Amygdala (tissue), 56 donors: ENCODE measurements at places on chromosomes 2 and 18.

GRCh38 chr2:44951714-44952113 lies 10.2 kb downstream of the SIX3 start:
- DNase-seq = no peak

GRCh38 chr2:148969659-148970061 lies 68.8 kb upstream of the LYPD6B start:
- no peak for DNase-seq

DNA sequence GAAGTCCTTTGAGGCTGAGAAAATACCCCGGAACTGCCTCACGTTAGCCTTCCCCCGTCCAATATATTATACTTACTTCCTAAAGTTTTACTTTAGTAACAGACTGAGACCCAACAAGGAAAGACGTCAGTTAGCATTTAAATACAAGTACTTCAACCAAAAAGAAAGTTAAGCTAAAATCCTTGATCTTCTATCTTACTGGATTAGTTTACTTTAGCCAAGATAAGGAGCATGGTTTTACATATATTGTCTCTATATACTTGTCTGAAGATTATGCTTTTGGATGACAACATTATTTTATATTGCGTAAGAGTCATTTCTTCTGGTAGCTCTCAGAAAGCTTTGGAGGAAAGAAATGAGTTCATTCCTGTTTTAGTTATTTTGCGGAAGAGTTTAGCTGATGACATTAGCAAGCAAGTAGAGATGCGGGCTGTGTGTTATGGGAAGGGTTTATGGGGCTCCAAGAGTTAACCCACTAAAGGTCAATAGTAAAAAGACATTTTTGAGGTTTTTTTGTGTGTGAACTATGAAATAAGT lies 532.9 kb downstream of the ZNF516 start:
- DNase-seq = no peak

DNA sequence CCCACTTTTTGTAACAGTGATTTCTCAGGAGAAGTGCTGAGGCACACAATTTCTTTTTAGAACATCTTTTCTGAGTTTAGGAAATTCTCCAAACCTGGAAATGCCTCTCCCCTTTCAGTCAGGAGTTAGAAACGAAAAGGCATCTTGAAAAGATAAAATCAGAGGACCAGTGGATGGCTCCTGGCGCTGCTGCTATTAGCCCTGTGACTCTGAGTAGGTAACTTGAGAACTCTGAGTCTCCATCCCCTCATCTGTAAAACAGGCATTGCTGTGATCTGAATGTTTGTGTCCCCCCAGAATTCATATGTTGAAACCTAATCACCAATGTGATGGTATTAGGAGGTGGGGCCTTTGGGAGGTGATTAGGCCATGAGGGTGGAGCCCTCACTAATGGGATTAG lies 50.2 kb downstream of the EHD3 start:
- DNase-seq = no peak

DNA sequence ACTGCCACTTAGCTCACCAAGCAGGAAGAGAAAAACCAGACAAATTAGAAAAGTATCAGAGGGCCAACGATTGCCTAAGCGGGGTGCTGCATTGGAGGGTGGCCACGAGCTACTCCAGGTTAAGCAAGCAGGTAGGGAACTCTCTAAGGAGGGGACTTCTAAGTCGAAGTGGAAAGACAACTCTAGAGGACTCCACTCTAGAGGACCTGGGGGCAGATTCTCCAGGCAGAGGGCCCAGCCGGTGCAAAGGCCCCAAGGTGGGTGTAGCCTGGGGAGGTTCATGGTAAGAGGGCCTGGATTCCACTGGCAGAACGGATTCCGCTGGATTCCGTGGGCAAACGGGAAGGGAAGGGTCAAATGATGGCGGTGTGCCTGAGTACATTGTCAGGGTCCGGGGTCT lies 12.7 kb downstream of the FBLN7 start:
- no peak for DNase-seq

GRCh38 chr2:30165617-30166016 lies 18.8 kb downstream of the YPEL5 start:
- DNase-seq = no peak

DNA sequence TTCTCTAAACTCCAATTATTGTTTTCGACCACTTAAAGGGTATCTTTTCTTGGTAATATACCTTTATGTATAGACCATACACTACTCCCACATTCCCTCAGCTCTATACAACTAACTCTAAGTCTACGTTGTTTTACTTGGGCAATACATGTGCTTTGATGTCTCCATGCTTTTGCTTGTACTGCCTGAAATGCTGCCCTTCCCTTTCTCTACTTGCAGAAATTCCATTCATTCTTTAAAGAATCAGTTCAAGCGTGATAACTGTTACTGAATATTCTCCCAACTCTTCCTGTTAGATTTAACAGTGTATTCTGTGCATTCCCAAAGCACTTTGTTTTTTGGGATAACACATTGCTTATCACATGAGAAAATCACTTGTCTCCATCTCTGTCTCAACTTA lies 157.0 kb upstream of the AQP4 start:
- no peak for DNase-seq

DNA sequence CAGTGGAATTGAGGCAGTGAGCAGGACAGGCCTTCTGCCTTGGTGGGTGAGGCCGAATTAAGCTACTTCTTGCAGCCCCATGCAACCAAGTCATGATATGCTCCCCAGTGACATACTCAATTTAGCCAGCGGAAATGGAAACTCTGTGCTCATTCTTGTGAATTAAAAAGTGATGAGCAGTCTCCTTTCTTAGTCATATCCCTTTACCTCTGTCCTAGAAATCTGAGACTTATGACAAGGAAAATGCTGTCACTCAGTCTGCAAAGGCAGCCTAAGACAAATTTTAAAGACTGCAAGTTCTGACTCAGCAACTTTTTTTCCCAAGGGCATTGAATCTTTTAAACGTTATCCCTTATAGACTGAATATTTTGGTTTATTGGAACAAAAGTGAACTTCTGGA lies 218.2 kb downstream of the SH3BP4 start:
- DNase-seq = no peak

DNA sequence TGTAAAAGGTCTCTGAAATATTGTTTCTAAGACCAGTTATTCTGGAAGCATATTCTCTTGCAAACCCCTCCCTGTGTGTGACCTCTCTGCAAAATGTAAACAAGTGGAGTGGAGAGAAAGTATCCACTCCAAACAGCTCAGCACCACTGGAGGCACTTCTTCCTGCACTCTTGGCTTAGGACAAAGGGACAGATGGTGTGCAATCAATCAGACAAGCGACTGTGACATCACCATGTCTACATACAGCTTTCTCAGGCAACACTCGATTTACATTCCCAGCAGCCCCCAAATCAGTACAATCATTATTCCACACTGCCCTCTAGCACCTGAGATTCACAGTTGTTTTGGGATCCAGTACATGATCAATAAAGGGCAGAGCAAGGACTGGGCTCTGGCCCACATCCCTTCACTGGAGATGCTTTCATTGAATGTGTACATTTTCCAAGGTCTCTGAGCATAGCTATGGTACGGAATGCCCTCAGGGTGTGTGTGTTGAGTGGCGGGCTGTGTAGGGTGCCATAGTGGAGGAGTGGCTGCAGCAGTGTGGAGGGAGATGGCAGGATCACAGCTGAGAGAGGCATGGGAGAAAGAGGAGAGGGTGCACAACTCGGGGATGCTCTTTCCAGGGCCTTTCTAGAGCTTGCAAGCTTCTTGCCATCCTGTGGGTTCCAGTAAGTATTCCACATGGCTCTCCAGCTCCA lies 311.8 kb upstream of the ST6GAL2 start:
- no peak for DNase-seq

DNA sequence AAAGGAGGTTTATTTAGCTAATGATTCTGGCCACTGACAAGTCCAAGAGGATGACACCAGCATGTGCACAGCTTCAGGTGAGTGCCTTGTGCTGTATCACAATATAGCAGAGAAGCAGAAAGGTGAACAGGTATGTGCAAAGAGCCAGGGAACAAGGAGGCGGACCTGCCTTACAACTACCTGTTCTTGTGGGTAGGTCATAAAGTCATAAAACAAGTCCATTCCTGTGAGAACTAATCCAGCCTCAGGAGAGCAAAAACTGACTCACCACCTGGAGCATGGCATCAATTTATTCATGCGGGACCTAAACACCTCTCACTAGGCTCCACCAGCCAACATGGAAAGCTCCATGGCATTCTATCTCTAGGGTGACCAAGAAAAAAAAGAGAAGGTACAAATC lies 234.2 kb downstream of the ASXL3 start:
- DNase-seq = no peak

GRCh38 chr2:160493227-160494028 lies at the start of gene RBMS1:
Gene RBMS1 (minus strand): TSS chr2:160493807. CDS start chr2:160493363, 444 bp downstream.
- DNase-seq = no peak

GRCh38 chr2:152611458-152612231 lies 105.6 kb downstream of the PRPF40A start:
- no peak for DNase-seq

DNA sequence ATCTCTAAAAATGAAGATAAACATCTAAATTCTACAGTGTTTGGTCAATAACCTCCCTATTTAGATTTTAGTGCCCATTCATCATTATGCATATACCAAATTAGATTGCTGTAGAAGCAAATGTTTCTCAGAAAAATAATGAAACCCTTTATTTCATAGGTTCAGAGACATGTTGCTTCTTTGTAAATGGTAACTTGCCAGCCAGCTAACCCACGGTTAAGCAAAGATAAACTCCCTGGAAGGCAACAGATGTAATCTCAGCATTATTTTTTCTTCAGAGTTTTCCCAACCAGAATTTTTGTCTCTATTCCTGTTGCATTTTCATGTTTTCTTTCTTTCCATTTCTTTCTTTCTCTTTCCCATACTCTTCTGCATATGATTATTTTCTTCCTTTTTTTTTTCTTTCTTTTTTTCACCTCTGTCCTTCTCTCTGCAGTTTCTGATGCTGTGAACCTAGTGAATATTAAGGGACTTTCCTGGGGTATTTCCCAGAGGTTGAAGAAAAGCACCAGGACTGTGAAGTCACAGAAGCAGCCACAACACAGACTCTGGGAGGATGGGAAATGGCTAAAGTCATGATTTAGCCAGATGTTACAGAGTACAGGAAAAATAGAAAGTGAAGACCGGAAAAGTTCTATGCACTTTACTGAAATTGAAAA lies 50.0 kb upstream of the DSG1 start:
- DNase-seq = no peak

- no peak for DNase-seq
These were observed 21.4 kb downstream of the CHMP1B start for GRCh38 chr18:11872479-11873136.

DNA sequence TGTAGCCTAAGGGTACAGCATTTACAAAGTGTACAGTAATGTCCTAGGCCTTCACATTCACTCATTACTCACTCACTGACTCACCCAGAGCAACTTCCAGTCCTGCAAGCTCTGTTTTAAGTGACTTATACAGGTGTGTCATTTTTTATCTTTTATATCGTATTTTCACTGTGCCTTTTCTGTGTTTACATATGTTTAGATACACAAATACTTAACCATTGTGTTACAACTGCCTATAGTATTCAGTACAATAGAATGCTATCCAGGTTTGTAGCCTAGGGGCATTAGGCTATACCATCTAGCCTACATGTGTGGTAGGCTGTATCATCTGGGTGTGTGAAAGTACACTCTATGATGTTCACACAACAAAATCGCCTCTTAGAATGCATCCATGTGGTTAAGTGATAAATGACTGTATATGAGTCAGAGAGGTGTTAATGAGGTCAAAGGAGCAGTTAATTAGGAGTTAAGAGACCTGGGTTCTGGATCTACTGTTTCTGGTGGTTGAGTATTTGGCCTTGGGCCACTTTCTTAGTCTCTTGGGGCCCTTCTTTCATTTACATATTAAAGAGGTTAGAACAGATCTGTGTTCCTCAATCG lies 149.1 kb downstream of the GREB1L start:
- no peak for DNase-seq

- DNase-seq = no peak
These were observed 29.0 kb upstream of the ACVR1 start for GRCh38 chr2:157905092-157905491.

DNA sequence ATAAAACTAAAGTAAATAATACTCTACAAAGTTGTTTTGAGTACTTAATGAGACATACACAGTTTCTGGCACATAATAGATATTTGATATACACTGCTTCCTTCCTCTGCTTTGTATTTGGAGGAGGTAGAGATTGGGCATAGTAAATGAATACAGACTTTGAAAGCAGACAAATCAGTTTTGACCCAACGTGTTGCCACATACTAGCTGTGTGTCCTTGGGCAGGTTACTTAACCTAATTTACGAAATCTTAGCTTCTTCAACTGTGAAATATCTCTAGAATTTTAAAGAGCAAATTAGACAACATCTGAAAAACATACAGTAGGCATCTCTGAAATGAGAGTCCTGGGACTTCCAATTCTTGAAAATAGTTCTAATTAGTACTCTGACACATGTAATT lies 425.4 kb downstream of the TGIF1 start:
- DNase-seq = no peak

GRCh38 chr2:225788571-225789094 lies 389.1 kb downstream of the NYAP2 start:
- no peak for DNase-seq

- DNase-seq = no peak
These were observed 58.6 kb downstream of the CERS6 start for GRCh38 chr2:168514692-168515091.

DNA sequence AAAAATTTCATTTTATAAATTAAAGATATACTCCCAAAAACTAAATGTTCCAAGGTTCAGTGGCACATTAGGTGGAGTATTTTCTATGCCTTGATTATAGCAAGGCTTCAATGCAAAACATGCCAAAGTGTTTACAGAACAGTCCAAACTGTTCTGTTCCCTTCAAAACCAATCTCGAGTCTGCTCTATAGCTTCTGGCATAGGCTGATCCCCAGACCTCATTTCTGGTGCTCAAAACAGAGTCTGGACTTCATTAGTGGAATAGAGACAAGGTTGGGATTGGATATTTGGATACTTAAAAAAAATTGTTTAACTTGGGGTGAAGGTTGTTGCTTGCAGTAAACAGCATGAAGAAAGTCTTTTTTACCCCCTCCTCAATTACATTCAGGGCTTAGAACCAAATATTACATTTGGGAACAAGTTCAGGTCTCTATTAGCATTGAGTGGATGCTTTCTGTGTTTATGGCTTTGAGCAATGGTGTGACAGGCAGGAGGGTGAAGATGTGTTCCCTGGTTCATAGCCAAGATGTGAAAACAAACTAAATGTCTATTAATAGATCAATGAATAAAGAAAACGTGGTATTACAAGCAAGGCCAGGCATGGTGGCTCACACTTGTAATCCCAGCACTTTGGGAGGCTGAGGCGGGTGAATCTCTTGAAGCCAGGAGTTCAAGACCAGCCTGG lies 208.1 kb upstream of the RND3 start:
- no peak for DNase-seq

DNA sequence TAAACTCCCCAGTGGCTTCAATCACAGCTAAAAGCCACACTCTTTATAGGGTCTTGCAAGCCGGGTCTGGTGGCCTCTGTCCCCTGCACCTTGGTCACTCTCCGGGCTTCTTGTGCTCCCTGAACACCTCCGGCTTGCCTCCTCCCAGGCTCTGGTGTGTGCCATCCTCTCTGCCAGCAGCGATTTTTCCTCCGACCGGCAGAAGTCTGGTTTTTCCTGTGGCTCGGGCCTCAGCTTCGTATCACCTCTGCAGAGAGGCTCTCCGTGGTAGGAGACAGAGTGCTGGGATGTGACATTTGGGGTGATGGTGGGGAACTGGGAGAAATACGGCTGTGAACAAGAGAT lies 58.8 kb upstream of the HPCAL1 start:
- no peak for DNase-seq

- DNase-seq = no peak
These were observed 892 bp downstream of the CELF4 start for GRCh38 chr18:37564711-37565100.

GRCh38 chr2:184113696-184114403 lies 484.5 kb upstream of the ZNF804A start:
- no peak for DNase-seq

GRCh38 chr2:21146638-21147037 lies 22.9 kb downstream of the TDRD15 start:
- DNase-seq = no peak
